Kidney capillary endothelial cell (primary cell): ENCODE measurements at places on chromosomes 16 and 17.

DNA sequence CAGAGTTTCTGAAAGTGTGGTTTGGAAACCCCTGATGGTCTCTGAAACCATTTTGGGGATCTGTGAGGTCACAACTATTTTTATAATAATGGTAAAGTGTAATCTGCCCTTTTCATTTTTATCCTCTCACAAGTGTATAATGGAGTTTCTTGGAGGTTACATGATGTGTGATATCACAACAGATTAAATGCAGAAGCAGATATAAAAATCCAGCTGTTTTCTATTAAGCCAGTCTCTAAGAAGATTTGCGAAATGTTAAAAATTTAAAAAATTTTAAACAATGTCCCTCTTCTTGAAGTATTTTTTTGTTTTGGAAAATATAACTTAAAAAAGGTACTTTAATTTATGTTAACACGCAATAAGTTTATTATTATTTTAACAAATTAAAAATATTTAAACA is 48.7 kb downstream of the RPGRIP1L start:
- no peak for DNase-seq

DNA sequence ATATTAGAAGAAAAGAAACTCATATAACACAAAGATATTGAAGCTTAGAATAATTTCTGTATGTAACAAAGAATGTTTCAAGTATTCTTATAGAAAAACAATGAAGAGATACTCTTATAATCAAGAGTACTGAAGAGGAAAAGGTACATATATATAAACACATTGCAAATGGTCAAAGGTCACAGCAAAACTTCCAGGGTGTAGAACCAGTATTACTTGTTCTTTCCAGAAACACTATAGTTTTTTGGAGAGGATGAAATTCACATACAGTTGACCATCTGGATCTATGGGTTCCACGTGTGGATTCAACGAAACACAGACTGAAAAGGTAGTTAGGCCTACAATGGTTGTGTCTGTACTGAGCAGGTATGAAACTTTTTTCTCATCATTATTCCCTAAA is 22.6 kb downstream of the PRPSAP1 start:
- DNase-seq, result no peak

DNA sequence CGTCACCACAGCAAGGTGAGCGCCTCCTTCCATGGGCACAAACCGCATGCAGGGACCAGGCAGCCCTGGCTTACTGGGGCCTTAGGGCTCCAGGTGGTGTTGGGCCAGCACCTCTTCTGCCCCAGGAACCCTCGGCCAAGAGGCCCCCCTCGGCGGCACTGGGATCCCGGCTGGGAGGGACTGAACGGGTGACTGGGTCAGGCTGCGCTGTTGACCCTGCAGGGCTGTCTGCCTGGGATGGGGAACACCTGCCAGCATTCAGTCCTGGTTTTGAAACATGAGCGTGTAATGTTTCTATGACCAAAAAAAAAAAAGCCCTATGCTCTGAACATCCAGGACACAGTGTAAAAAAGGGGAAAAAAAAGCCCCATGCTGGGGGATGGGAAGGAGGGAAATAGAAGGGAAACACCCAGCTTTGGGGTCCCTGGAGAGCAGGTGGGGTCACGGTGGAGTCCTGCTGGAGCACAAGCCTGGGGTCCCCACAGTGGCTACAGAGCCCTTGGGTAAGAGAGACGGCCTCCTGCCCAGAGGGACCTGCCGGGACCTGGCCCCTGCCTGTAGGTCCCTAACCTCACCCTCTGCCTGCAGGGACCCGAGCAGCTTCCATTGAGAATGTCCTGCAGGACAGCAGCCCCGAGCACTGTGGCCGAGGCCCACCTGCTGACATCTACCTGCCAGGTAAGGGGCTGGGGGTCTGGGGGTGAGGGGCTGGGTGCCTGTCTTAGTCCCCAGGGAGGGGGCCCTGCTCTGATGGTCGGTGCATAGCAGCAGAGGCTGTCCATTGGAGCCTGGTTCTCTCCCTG is 9.9 kb upstream of the NUDT16L1 start:
- no peak for DNase-seq

DNA sequence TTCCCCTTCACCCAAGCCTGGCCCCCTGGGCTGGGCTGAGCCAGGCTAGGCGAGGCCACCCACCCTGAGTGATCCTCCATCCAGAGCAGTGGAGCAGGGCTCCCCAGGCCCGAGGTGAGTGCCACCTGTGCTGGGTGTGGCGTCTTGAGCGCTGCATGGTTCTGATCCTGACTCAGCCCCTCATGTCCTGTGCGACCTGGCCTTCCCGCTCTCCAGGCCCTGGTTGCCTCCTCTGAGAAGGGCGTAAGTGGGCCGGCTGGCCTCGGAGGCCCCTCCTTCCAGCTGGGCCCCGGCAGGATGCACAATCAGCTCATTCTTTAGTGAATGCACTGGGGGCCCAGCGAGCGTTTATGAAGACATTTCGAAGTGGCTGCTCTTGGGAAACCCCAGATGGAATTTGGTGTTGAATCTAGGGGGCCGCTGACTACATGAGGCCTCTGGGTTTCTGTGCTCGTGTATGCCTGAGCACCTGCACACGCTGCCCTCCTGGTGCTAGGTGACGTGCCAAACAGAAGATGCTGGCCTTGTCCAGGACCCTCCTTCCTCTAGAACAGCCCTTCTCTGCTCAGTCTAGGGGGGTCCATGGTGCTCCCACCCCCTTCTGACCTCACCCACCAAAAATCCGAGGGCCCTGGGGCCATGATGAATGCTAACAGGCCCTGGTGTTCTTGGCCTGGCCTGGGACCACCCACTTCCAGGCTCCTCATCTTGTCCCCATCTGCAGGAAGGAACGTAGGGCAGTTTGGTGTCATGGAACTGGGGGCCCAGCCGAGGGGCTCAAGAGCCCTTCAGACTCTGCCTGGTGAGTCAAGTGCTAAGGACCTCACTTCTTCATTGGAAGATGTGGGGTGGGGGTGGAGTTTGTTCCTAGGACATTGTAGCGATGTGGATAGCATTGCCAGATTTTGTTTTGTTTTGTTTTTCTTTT is 3.6 kb upstream of the TMEM92 start:
- no peak for DNase-seq

DNA sequence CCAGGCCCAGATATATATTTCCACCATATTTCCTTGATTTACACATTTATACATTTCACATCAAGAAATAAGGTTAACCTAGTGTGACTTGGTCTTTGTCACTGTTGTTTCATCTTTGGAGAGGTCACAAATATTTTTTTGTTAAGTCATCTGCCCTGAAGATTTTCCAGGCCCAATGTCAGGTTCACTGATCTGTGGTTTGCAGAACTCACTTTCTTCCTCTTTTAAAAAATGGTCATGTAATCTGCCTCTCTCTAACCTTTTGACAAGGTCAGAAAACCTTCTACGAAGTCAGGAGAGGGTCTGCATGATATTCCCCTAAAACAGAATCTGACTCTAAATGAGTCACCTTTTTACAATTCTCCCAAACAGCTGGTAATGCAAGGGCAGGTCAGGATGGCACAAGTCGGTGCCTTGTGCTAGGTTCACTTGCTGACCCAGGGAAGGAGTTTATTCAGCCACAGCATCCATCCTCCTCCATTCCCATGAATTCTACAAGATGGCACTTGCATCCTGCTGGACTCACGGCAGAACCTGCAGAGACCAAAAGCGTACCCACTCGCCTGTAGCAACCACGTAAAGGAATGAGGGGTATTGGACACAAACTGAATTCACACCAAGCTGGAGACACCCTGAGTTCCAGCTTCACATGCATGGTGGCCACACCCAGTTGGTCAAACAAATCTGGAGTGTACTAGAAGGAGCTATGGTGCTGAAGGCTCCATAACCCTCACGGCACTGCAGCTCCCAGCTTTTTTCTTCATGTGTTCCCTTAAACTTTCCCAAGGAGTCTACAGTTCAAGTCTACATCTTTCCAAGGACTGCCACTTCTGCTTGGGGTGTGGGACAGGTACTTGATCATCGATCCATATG is 1.6 kb upstream of the KIAA0513 start:
- no peak for DNase-seq

DNA sequence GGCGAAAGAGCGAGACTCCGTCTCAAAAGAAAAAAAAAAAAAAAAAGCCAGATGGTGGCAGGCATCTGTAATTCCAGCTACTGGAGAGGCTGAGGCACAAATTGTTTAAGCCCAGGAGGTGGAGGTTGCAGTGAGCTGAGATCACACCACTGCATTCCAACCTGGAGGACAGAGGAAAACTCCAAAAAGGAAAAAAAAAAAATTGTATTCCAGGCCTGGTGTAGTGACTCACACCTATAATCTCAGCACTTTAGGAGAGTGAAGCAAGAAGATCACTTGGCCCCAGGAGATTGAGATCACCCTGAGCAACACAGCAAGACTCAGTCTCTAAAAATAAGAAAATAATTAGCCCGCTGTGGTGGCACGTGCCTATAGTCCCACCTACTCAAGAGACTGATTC is 20.1 kb downstream of the HBQ1 start:
- no peak for DNase-seq

GRCh38 chr17:163514-164098 is 17.8 kb downstream of the DOC2B start:
- DNase-seq, result no peak

GRCh38 chr16:4328782-4329775 is 13.2 kb downstream of the GLIS2 start:
- DNase-seq, result peak; percentile 65

GRCh38 chr17:10139577-10139976 is 58.8 kb downstream of the GAS7 start:
- no peak for DNase-seq

DNA sequence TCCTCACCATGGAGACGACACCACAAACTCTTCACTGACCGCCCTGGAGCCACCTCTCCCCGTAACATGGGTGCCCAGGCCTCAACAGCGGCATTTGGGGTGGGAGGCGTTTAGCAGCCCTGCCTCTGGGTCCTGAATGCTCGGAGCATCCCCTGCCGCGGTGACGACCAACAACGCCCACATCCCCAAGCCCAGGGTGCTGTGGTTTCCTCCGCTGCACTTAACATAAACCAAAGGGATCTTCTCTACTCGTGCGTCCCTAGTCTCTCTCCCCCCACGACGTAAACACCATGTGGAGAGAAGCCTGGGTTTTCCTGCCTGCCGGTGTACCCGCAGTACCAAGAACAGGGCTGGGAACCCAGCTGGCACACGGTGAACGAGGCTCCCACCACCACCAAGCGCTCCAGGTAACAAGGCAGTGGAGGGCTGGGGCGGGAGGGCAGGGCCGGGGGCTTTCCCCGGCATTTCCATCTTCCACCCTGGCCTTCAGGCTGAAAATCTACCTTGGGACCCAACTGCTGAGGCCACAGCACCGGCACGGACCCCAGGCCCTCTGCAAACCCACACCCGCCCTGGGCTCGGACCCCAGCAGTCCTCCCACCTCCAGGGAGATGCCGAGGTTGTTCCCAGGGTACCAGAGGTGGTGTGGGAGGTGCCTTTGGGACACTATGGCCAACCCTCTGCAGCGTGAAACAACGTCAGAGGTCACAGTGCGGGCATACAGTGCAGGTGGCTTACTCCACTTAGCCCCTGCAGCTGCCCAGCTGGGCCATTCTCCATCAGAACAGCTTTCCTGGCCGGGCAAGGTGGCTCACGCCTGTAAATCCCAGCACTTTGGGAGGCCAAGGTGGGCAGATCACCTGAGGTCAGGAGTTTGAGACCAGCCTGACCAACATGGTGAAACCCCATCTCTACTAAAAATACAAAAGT is 54.3 kb downstream of the TIMM22 start:
- DNase-seq, result no peak

- peak; percentile 94 for DNase-seq
These were observed 47.2 kb downstream of the ABCC1 start for GRCh38 chr16:15996432-15997109.

- no peak for DNase-seq
These were observed 4.3 kb upstream of the GGA2 start for GRCh38 chr16:23514381-23515152.

- DNase-seq, result no peak
These were observed 18.5 kb upstream of the CDH15 start for GRCh38 chr16:89152831-89153700.

- no peak for DNase-seq
These were observed 16.9 kb upstream of the KDM6B start for GRCh38 chr17:7816926-7817642.

- no peak for DNase-seq
These were observed 45.4 kb upstream of the GINS3 start for GRCh38 chr16:58346831-58347371.

- no peak for DNase-seq
These were observed 143.0 kb downstream of the GAS7 start for GRCh38 chr17:10055262-10055975.

GRCh38 chr16:58638148-58639036 is 8.8 kb upstream of the CNOT1 start:
- DNase-seq, result no peak

DNA sequence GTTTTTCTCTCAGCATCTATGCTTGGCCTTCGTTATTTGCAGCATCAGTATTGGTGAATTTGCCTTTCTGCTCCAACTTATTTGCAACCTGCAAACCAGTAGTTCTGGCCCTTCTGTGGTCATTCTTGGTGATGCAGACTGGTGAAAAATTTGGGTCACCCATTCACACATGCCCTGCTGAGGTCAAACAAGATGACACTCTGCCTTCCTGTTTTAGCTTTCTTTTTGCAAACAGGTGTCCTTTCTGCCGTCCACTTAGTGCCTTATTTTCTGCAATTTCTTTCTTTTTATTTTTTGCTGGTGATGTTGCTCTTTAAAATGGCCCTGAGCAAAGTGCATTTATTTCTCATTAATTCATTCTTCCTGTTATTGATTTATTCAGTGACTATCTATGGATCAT is 31.3 kb downstream of the PLCG2 start:
- no peak for DNase-seq

GRCh38 chr16:11180489-11180888 is 75.5 kb downstream of the SOCS1 start:
- DNase-seq, result no peak

DNA sequence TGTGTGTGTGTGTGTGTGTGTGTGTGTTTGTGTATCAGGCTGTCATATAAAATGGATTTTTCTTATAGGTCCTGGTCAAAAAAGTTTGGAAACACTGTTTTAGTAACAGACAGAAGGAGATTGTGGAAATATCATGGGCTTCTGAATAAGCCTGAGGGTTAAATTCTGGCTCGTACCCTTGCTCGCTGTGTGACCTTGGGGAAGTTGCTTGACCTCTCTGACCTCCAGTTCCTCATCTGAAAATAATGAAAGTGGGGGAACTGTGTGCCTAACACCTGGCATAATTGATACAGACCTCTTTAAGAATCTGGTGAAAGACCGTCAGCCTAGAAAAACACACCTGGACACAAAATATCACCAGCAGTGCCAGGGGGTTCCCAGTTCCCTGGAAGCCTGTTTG is 25.6 kb upstream of the PIK3R6 start:
- no peak for DNase-seq

GRCh38 chr17:31916491-31917064 is 15.1 kb upstream of the UTP6 start:
- DNase-seq, result no peak

- DNase-seq, result no peak
These were observed 148.3 kb downstream of the CDH8 start for GRCh38 chr16:61887903-61888302.
